NCI-H1694 (cell line): ENCODE measurements at places on chromosomes 5 and 9.

DNA sequence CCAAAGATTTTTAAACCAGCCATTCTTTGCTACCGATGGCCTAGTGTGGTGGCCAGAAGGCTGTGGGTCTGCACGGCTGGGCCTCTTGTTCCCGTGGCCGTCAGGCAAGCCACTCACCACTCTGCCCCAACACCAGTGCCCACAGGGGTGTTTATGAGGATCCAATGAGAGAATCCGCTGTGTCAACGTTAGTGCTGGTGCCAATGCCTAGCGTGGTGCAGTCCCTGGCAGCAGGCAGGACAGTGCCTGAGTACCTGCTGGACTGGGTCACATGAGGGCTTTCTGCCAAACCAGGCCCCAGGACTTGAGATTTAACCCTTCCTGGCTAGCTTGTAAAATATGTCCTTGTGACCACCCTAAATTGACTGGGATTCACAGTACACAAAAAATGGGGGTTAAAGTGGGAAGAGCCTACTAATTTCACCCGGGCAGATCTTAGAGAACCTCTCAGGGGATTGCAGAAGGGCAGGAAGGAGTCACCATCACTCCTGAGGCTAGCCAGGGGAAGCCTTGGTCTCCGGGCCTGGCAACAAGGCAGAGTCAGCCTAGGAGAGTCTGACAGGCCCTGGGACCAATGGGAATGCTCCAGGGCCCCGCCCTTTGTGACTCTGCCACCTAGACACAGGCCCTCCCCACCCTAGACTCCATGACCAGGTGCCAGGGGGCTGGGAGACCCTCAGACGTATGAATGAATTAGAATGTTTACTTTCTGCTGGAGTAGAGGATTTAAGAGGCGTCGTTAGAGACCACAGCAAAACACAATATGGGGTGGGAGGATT, 63.2 kb upstream of the FSTL4 start:
- DNase-seq, result no peak

DNA sequence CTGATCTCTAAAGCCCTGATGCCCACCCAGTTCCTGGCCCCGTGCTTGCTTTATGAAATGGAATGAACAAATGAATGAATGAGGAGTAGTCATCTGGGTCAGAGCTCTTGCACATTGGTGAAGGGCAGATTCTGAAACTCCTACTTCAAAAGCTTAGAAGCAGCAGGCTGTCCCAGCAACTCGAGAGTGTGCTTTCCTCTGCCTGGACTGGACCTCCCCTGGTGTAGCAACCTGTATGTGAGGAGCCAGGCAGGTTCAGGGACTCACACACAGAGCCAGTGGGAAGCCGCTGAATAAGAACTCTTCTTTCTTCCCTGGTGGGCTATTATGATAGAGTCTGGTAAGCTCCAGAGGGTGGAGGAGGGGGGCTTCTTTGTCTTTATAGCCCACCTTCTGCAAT, 396.4 kb downstream of the CDK5RAP2 start:
- DNase-seq, result no peak

DNA sequence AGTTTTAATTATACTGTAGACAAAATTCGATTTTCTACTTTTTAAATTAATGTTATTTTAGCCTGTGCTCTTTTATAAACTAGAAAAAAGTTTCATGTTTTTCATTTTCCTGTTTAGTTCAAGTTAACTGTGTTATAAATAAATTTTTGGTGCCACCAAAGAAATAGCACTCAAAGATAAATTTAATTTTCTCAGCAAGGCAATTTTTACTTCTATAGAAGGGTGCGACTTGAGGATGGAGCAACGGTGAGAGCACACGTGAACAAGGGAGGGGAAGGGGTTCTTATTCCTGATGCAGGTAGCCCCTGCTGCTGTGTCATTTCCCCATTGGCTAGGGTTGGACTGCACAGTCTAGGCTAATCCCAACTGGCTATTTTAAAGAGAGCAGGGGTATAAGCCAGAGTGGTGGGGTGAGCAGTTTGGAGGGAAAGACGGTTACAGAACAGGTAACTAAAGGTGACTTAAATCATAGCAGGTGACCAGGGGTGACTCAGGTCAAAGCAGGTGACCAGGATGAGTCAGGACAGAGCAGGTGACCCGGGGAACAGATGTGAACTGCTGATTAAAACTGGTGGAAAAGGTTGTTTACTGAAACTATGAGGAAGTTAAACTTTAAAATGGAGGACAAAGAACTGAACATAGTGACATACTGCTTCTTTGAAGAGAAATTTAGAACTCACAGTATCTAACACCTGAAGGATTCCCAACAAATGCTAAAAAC, 104.6 kb upstream of the GPBP1 start:
- no peak for DNase-seq

GRCh38 chr5:11656916-11657315, 247.3 kb downstream of the CTNND2 start:
- DNase-seq, result no peak

GRCh38 chr5:148816357-148816756, 10.1 kb upstream of the ADRB2 start:
- no peak for DNase-seq

- peak; percentile 90 for DNase-seq
These were observed 64.7 kb downstream of the STK10 start for GRCh38 chr5:172123269-172123692.

GRCh38 chr5:68248896-68249295, 33.3 kb downstream of the PIK3R1 start:
- DNase-seq, result no peak
